ENCODE measurements at places on chromosomes 12 and 14. TPM values are rescaled to one million over a fixed set of nuclear protein-coding genes. Genes with fewer than 3 reads are reported as not detected.

DNA sequence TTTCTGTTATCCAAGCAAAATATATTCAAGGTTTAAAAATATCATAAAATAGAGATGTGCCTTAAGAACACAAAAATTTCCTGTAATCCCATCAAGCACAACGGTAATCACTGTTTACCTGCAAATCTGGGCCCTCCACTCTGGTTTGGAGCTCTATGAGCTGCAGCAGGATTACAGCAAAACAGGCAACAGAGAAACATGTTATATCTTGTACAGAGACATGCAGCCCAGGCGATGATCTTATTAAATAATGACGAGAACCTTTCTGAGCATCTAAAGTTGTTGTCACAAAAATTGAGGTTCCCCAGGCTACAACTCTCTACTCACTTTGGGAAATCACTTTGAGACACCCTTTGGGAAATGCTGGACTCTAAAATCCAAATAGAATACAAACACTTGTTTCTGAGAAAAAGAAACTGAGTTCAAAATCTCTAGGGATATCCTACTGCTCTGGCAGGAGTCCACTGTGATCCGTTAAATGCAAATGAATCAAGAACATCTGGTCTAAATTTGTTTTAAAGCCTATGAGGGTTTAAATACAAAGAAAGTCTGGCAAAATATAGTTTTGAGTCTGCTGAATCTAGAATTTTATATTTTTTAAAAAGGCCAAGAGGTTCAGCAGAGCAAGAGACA, 36.3 kb downstream of the STON2 start:
- no peak for DNase-seq

GRCh38 chr12:52944683-52945388, 4.1 kb upstream of the KRT18 start:
- DNase-seq: no peak

DNA sequence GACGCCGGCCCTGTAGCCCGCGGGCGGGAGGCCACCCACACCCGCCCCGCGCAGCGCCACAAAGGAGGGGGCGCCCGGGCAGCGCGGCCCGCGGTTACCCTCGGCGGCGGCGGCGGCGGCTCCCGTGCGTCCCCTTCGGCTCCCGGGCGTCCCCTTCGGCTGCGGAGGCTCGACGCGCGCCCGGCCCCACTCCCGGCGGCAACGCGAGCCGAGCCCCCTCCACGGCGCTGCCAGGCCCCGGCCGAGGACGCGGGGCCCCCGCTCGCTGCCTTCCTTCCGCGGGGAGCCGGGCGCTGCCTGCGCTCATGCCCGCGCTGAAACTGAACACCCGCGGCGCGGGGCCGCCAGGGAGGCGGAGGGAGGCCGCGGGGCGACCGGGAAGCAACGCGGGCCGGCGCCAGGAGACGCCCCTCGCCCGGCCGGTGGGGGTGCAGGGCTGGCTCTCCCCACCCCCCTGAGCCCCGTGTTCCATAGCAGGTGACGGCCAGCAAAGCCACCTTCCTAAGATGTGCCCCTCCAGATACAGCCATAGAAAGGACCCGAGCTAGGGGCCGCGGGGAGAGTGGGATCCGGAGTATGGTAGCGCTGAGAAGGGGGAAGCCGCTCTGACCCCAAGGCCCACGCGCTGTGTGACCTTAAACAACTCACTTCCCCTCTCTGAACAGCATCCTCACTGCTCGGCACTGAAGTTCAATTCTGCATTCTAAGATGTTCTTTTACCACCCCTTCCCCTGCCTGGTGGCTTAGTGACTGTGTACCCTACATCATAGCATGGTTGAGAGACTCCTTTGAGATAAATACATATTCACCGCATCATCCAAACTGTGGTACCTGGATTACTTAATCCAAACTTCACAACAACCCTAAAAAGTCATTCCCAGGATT, 42.8 kb downstream of the KDM2B start:
- DNase-seq: no peak

- DNase-seq: no peak
Measured at GRCh38 chr14:94354638-94355185, 31.6 kb upstream of the SERPINA6 start.

DNA sequence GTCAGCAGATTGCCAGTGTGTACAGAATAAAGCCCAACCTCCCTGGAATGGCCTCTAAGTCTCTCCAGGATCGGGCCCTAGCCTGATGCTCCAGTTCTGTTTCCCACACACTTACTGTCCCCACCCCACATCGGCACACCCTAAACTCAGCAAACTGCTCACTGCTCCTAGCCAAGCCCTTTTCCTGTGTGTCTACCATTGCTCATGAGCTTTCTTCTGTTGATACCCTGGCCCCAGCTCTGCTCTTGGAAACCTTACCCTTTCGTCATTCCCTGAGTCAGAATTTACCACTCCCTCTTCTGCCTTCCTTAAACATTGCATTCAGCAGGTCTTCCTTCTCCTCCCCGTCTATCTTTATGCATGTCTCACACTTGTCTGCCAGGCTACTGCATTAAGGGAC, 158.9 kb downstream of the TMX1 start:
- DNase-seq: peak; percentile 29

- DNase-seq: no peak
Measured at GRCh38 chr12:109069307-109070271, 17.2 kb downstream of the USP30 start.

DNA sequence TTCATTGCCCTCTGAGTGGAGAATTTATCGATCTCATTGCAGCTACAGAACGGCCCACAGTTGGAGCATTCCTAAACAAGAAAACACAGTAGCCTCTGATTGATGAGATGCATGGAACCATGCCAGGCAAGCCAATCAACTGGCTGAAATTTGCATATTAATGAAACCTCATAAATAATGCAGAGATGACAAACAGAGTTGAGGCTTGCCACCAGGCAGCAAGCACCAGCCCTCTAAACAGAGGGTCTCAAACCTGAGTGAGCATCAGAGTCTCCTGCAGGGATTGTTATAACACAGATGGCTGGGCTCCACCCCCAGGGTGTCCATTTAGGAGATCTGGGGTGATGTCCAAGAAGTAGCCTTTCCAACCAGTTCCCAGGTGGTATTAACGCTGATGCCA, 60.9 kb upstream of the CMKLR1 start:
- no peak for DNase-seq

DNA sequence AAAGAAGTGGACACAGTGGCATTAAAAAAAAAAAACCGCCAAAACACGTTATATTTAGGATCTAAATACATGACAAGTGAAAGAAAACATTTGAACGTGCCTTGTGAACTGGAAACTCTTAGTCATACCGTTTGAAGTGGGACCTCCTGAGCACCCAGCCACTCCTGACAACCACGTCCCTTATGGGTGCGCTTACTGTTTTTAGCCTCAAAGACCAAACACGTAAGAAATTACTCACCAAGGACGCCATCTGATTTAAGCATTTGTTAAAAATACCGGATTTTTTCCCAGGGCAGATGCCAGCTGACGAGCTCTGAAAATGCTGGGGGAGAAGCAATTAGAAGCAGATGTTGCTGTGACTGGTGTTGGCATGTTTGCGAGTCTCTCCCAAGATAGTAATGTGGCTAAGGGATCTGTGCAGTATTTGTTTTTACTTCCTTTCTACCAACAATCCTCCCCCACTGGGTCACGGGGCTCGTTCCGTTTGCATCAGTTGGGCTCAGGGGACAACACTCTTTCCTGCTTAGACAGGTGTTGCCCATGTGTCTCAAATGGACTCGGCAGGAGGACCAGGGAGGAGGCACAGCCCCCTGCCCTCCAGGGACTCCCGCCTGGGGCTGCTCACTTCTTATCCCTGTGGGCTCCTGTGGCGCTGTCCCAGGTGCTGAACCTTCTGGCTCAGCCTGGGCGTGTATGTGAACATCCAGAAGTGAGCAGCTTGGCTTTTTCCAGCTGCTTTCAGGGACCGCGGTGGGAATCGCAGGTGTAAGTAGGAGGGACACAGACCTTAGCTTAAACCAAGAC, 101.0 kb downstream of the BEGAIN start:
- peak; percentile 71 for DNase-seq

- DNase-seq: no peak
Measured at GRCh38 chr14:34684578-34684977, 29.8 kb downstream of the CFL2 start.

- no peak for DNase-seq
Measured at GRCh38 chr12:82522762-82523161, 163.9 kb upstream of the TMTC2 start.

DNA sequence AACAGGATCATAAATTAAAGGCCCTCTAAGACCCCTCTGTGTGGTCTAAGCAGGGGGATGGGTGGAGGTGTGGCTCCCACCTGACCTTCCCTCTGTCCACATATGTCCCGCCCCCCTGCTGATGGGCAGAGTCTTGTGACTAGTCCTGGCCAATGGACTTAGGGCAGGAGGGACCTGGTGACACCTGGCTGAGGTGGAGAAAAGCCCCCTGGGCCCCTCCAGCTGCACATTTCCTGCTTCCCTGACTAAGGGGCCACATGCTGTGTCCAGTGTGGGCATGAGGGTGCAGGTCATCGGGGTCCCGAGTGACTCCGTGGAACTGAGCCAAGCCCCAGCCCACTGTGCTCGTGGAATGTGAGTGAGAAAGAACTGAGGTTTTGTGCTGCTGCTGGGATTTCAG, 254.7 kb downstream of the ADGRD1 start:
- DNase-seq: no peak

DNA sequence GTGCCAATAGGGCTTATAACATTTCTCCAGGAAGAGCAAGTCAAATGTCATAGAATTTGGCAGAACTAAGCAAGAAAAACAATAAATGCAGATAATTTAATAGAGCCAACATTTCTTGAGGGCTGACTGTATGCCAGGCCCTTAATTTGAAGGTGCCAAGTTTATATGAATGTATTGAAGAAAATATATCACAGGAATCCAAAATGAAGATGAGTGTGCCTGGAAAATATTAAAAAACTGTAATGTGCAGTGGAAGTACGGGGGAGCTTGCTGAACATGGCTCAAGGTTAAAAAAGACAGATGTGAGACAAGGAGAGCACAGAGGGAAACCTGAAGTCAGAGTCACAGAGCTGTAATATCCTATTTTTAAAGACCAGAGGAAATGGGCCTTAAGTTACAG, 16.4 kb downstream of the NR1H4 start:
- no peak for DNase-seq

GRCh38 chr12:72234886-72235285, 37.3 kb upstream of the TRHDE start:
- no peak for DNase-seq

- DNase-seq: peak; percentile 51
Measured at GRCh38 chr14:73242357-73242901, 5.1 kb downstream of the PAPLN start.

DNA sequence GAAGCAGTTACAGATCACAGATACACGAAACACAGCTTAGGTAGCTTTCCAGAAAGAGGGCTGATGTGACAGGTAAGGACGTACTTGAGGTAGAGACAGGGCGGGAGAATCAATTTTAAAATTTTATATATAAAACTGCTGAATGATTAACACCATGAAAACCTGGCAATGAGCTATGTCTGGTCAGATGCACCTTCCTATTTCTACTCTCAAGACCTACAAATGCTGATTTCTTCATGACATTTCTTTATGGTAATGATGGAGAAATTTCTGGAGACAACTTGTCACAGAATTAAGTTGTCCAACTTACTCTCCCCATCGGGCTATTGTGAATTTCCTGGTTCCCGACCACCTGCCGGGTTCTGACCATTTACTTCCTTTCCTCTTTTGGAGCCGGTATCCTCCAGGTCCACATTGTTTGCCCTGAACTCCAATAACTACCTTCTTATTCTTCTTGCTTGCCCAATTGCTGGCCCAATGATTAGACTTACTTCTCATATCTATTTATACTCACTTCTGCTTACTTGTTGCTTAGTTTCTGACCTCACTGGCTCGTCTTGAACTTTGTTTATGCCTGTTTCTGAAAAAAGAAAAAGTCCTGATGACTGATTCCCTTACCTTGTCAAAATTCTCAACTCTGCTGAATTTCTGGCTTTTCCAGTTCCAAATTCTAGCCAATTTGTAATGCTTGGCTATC, 12.8 kb upstream of the ATP2B1 start:
- DNase-seq: no peak

- DNase-seq: peak; percentile 77
Measured at GRCh38 chr14:20631880-20632389, 9.6 kb downstream of the OR6S1 start.

DNA sequence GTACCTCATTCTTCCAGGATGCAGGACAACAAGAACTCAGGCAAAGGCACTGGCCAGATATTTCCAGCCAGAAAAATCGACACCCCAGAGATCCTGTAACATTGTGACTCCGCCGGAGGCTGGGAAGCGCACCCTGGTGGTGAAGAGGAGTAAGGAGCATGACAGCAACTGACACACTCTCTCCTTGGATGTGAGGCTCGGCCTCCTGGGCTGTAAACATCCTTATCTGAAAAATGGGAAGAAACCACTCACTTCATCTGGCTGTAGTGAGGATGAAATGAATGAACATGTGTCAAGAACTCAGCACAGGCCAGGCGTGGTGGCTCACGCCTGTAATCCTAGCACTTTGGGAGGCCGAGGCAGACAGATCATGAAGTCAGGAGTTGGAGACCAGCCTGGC, 27.5 kb downstream of the TCHP start:
- DNase-seq: no peak

GRCh38 chr14:22602862-22603261, 4.8 kb downstream of the ABHD4 start:
- no peak for DNase-seq

DNA sequence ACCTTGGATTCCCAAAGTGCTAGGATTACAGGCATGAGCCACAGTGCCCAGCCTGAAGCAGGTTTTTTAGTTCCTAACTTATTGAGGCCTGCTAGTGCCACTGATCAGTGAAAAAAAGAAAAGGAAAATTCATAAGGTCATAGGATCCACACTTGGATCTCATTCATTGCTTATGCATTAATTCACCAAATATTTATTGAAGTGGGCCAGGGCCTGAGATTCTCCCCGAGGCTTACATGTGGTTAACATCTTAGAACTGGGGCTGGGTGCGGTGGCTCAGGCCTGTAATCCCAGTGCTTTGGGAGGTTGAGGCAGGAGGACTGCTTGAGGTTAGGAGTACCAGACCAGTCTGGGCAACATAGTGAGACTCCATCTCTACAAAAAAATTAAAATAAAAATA, 29.5 kb upstream of the MAP1LC3B2 start:
- DNase-seq: no peak

Gene LBHD2
- not detected for total RNA-seq

Gene ABHD12B
- not detected for total RNA-seq

Gene RPS6KA5
- 20.0 TPM for total RNA-seq

Gene ATL1
- 0.48 TPM for total RNA-seq

Data from psoas muscle (tissue), 8 donors.